ENCODE measurements at places on chromosomes 5 and 9. TPM values are rescaled to one million over a fixed set of nuclear protein-coding genes. Genes with fewer than 3 reads are reported as not detected.

Gene MXD3
- total RNA-seq: 11.0 TPM

Gene PCDHB11
- not detected for total RNA-seq

Gene DMGDH
- 0.63 TPM for total RNA-seq

Gene DCANP1
- total RNA-seq: not detected

Gene TSTD2
- 14.5 TPM for total RNA-seq
